ENCODE measurements at places on chromosomes 4 and X. TPM values are rescaled to one million over a fixed set of nuclear protein-coding genes. Genes with fewer than 3 reads are reported as not detected.

The TLR3 gene
- 5.4 TPM for total RNA-seq

The MSANTD1 gene
- 0.06 TPM for total RNA-seq

The CFP gene
- total RNA-seq: 0.34 TPM

The CSAG3 gene
- total RNA-seq: not detected

The ANXA10 gene
- 0.34 TPM for total RNA-seq

The SULT1E1 gene
- total RNA-seq: not detected

The AFM gene
- not detected for total RNA-seq

The ZNF711 gene
- total RNA-seq: 3.7 TPM

DNA sequence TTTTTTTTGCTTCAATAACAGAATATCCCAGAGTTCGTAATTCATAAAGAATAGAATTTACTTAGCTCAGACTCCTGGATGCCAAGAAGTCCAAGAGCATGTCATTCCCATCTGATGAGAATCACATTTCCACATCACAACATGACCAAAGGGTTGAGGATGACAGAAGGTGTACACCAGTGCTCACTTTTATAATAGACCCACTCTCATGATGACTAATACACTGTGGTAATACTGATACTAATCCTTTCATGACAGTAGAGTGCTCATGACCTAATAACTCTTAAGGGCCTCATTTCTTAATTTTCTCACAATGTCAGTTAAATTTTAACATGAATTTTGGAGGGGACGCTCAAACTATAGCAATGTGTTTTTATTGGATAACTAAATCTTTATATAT lies 69.2 kb downstream of the ZNF732 start:
- no peak for DNase-seq

GRCh38 chrX:110964786-110965185 lies 131.2 kb upstream of the PAK3 start:
- DNase-seq: no peak

DNA sequence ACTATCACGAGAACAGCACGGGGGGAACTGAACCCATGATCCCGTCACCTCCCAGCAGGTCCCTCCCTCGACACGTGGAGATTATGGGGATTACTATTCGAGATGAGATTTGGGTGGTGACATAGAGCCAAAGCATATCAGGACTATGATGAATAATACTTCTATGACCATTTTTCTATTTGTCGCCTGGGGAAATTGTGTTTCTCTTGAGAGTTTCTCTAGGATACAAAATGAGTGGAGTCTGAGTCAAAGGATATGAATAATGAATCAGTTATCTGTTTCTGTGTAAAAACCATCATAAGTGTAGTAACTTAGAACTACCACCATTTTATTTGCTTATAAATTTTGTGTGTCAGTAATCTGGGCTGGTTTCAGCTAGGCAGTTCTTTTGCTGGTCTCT lies 533.0 kb upstream of the ARX start:
- no peak for DNase-seq

DNA sequence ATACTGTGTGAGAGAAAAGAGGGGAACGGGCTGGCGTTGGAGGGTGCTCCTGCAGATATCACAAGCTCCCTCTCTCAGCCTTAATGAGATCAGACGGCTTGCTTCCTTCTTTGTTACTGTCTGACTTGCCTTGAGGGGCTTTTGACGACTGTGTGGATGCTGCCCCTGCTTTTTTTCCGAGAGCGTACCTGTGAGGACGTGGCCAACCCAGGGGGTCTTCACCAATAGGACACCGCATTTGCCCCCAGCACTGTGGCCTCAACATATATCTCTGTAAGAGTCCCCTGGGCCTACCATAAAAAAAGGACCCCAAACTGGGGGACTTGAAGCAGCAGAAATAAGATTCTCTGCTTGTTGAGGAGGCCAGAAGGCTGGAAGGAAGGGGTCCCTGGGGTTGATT lies 143.9 kb downstream of the SHOX start:
- no peak for DNase-seq

DNA sequence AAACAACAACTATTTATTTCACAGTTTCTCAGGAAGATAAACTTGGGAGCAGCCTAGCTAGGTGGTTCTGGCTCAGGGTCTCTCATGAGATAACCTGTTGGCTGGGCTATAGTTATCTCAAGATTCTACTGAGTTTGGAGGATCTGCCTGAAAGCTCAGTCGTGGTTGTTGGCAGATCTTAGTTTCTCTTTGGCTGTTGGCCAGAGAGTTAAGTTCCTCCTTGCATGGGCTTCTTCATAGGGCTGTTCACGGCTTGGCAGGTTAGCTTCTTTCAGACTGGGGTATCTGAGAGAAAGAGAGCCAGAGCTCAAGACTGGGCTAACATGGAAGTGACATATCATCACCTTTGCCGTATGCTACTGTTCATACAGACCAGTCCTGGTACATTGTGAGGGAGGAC lies 28.7 kb downstream of the SEC24B start:
- DNase-seq: no peak

DNA sequence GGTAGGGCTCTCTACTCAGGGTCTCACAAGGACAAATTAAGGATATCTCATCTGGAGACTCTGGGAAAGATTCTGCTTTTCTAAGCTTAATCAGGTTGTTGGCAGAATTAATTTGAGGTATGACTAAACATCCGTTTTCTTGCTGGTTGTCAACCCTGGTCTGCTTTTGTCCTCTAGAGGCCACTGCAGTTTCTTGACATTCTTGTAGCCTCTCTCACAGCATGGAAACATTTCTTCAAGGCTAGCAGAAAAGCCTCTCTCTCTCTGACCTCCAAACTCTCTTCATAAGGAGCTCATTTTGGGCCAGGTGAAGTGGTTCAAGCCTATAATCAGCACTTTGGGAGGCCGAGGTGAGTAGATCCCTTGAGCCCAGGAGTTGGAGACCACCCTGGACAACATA lies 749.5 kb upstream of the PCDH7 start:
- no peak for DNase-seq

GRCh38 chr4:53640576-53641453 lies 49.5 kb upstream of the LNX1 start:
- DNase-seq: no peak

- no peak for DNase-seq
Observed at GRCh38 chrX:54807524-54808108, at the start of gene MAGED2. Gene MAGED2 (plus strand): TSS chrX:54807745. CDS start chrX:54809332, 1,587 bp downstream.

GRCh38 chr4:40669504-40669903 lies 39.8 kb upstream of the RBM47 start:
- no peak for DNase-seq

DNA sequence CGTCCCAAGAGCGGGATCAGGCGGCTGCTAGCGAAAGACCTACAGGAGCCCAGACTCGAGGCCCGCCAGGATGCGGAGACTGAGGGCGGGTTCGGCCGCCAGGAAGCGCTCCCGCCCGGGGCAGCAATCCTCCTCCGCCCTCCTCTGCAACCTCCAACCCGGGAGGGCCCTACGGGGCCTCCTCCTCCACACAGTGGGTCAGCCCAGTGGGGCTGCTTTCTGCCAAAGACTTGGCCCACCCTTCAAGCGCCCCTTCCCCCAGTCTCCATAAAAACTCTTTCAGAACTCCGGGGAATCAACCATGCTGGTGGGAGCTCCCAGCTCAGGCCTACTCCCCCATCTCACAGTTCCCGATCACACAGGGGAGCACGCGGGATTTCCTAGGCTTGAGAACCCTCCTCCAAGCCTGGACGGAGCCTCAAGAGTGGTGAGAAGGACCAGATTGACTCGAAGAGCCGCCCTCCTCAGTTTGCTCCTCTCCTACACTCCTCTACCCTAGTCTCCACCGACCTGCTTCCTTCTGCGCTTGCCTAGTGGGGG lies 77.5 kb downstream of the RLIM start:
- peak; percentile 15 for DNase-seq

GRCh38 chr4:17265139-17265538 lies 246.8 kb downstream of the QDPR start:
- no peak for DNase-seq

- DNase-seq: no peak
Observed at GRCh38 chr4:156243015-156243414, 289.3 kb upstream of the CTSO start.

- no peak for DNase-seq
Observed at GRCh38 chrX:40720792-40721191, 14.6 kb downstream of the MED14 start.

GRCh38 chr4:69823481-69824186 lies 36.3 kb downstream of the SULT1E1 start:
- DNase-seq: peak; percentile 52

DNA sequence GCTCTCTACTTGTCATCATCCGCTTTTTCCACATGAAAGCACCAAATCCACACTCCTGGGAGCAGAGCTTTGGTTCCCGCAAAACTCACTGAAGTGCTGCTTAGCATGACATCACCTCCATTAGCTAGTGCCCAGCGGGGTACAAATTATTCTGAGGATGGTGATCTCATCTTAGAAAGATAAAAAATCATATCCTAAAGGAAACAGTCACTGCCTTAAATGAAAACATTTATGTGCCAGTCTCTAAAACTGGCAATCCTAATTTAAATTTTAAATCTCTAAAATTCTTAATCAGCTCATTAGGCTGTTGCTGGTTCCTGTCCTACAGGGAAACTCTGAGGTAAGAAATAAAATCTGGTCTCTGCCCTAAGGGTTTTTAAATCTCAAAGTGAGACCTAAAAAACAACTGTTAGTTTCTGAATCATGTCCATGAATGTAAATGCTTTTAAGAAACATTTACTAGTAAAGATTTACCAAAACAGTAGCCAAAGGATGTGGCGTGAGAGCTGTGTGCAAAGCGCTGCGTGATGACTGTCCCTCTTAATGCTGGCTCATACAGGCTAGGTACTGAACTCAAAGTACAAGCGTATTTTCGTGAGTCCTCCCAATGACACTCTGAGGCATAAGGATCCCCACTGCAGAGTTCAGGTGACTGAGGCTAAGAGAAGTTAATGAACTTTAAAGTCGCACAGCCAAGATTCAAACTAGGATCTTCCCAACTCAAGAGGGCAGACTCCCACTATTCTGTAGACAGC lies 4.5 kb downstream of the CASP3 start:
- peak; percentile 20 for DNase-seq

GRCh38 chr4:72418458-72418857 lies 150.6 kb downstream of the ADAMTS3 start:
- DNase-seq: peak; percentile 50

- no peak for DNase-seq
Observed at GRCh38 chr4:153488006-153488891, 22.1 kb downstream of the TMEM131L start.

DNA sequence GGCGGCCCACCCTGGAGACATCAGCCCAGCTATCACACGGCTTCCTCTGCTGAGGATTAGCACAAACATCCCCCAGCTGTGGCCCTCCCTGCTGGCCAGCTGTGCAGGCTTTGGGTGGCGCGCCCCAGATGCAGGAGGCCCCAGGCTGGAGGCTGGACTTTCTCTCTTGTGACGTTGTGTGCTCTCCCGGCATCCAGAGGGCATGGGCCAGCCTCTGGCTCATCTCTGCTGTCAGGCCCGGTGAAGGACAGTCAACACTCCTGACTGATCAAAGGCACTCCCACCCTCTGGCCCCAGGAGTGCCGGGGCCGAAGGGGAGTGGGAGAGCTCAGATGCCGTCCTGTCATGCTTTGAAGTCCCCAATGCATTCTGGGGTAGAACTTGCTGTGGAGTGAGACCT lies 29.9 kb upstream of the PJA1 start:
- no peak for DNase-seq

GRCh38 chr4:75858721-75859120 lies 43.5 kb downstream of the PPEF2 start:
- no peak for DNase-seq

DNA sequence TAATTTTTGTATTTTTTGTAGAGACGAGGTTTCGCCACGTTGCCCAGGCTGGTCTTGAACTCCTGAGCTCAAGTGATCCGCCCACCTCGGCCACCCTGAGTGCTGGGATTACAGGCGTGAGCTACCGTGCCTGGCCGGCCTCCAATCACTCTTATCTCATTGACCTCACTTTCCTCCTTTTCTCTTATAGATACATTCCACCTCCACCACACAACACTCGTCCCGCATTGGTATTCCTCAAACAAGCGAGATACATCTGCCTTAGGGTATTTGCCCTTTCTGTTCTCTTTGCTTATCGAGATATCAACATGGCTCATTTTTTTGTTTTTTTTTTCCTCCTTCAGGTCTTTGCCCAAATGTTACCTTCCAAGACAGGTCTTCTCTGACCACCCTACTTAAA lies 1.8 kb upstream of the PRPS1 start:
- no peak for DNase-seq

DNA sequence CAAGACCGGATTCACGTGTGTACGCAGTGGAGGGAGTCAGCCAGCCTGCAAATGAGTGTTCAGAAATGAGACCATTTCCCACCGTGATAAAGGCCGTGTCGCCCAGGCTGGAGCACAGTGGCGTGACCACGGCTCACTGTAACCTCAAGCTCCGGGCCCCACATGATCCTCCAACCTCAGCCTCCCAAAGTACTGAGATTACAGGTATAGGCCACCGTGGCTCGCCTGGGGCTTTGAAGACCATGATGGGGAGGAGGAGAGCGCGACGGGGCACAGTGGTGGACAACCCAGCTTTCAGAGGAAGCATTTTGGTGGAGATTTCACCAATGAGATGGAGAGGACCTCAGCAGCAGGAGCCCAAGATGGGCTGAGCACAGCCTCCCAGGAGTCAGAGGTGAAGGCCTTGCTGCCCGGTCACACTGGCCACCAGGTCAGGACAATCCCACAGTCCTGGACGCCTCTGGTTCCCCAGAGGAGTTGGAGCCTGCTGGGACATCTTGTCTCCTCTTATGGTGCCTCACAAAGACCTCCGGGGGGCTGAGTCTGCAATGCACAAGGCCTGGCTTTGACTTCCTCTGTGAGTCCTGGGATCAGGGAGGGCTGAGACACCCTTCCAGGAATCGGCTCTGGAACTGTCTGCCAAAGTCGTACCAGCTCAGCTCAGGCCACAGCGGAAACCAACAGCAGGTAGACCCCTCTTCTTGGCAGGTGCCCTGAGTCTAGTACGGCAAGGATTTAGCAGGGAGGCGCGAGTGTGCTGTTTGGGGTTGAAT lies 22.4 kb upstream of the MXD4 start:
- DNase-seq: no peak

DNA sequence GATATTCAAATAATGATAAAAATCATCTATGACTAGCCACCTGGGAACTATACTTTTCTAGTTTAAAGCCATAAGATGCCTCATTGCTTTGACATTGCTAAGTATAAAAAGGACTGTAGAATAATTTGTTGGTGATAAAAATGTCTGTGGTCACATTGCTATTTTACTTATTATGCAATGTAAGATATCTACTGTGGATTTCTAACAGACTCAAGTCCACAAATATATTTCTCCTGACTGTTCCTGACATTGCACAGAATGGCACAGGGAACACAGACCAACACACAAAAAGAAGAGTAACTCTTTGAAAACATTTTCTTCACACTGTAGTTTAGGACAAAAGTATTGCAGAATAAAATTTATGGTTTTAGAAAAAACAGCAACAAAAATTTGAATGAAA lies 2.2 kb upstream of the TMPRSS11E start:
- DNase-seq: peak; percentile 35

- no peak for DNase-seq
Observed at GRCh38 chr4:189530848-189531247, 409.8 kb upstream of the FRG1 start.

GRCh38 chr4:48755281-48755680 lies 24.8 kb downstream of the FRYL start:
- no peak for DNase-seq

DNA sequence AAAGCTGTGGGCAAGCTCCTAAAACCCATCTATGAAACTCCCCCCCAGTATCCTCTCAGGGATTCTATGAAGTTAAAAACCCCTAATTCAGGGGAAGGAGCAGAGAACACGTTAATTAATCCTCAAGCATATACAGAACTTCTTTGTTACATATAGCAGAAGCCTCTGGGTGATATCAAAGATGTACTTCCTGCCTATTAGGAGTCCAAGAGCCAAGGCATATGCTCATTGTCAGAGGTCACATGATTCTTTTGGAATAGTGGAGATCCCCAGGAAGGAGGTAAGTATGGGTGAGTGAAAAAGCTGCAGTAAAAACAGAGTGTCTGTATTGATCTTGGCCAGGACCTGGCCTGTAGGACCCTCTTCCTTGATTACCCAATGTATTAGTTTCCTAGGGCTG lies 2.9 kb upstream of the SPARCL1 start:
- DNase-seq: no peak

Data from LHCN-M2 (cell line).